NCI-H1092 treated with DMSO at 0.1 percent for 48 hours (cell line): ENCODE measurements at places on chromosomes 11 and 22.
A peak's percentile ranks its signal among the peaks of the same experiment; 100 is the strongest.

GRCh38 chr22:46353483-46354105, 18.1 kb downstream of the TRMU start:
- DNase-seq: no peak

DNA sequence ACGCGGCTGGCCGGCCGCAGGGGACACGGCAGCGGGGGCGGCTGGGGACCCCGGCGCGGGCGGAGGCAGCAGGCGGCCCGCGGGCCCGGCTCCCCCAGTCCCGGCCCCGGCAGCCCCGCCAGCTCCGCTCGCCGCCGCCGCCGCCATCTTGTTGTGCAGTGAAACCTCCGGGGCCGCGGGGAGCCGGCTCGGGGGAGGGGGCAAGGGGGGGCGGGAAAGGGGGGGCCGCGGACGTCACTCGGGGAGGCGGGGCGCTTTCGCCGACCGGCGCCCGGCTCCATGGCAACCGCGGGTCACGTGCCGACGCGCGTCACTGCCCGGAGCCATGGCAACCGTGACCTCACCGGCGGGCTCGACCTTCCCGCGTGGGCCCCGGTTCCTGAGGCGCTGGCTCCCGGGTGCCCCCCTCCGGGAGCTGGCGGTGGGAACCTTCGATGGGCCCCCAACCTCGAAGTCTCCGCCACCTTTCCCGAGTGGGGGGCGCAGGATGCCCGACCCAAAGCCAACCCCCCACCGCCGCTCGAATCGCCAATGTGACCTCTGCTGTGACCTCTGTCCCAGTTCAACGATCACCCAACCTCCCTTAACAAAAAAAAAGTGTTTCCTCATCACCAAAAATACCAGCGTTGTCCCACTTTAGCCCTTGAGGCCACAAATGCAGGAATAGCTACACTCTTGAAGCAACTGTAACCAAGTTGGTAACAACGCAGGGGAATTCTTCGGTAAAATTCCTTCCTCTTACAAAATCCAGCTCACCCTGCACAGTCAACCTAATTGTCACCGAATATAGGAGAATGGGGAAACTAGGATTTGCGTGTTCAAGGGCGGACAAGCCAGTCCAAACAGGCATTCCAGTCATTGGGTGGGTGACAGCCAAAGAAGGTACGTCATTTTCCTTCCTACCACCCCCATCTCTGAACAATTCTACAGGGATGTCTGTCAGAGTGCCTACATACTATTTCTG, at the start of gene SIK3:
TSS of gene SIK3 (minus strand) at position 160 of the 964 bp plus-strand sequence. CDS start at position 147, 13 bp downstream.
- peak; percentile 94 for DNase-seq

DNA sequence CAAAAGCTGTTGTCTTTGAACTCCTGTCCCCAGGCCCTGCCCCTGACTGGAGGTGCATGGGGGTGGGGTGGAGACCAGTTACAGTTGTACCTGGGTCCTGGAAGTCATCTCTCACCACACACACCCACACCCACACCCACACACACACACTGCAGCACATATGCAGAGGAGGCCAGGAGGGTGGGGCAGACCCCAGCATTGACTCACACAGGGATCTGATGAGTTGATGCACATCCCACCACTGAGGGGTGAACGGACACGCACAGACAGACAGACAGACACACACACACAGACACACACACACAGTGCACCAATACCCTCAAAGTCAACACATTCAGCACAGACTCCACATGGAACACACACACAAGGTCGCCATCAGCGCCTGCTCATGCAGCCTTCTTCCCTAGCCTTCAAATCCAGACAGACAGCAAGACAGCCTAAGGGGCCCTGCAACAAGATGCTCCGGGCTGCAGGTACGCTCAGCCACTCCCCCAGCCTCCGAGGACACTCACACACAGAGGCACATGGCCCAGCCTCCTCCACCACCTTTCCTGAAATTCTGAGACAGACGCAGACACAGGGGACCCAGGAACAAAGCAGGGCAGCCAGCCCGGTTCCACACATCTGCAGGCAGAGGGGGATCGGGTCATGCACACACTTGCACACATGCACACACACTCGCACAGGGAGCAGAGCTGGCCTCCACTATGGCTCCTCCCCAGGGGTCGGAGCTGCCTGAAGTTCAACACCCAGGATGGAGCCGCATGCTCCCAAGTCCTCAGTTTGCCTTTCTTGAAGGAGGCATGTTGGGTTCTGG, 26.5 kb downstream of the SYT7 start:
- no peak for DNase-seq

DNA sequence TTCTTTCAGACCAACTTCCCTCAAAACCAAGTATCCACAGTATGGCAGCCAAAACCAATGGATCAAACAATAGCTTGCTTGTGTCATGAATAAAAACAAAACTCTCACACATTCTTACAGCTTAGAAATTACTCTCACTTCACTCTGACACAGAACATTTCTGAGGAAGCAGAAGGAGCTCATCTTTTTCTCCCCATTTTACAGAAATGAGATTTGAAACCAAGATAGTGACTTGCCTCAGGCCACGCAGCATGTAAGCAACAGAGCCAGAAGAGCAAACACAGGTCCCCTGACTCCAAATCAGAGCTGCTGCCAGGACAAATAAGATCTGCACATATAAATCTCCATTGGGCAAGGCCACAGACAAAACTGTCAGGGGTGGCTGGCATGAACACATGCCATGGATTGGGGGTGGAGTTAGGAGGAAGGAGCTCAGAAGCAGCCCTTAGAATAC, 64.8 kb downstream of the RAB30 start:
- DNase-seq: peak; percentile 10

GRCh38 chr22:30238661-30239487, 7.7 kb downstream of the LIF start:
- no peak for DNase-seq

DNA sequence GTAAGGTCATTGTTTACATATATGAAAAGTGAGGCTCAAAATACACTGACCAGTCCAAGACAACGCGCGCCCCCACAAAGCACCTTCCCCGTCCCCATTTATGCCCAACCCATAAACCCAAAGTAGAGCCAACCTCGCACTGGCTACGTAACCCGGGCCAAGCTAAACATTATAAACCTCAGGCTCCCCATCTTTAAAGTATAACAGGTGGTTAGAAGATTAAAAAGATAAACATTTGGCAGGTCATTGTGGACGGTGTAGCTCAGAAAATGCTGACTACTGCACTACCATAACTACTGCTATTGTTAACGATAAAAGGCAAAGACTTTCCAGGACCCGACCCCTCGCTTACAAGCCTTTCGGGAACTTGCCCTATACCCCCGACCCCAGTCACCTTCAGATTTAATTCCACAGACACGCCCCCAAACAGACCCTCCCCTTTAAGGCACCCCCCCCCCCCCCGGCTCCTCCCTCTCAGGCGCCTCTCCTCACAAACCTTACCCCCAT, 470 bp downstream of the NUMA1 start:
- peak; percentile 49 for DNase-seq

DNA sequence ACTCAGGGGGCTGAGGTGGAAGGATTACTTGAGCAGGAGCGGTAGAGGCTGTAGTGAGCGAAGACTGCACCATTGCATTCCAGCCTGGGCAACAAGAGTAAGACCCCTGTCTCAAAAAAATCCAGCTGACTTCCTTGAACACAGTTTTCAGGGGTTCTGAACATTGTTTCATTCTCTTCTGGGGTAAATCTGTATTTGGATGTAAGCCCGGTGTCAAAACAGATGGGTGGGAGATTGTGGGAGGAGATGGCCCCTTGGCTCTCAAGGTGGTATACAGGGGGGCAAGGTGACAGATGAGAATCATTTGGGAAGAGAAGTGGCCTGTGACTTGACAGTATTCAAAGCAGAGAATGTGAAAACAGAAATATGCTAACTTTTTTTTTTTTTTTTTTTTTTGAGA, 4.8 kb downstream of the ESAM start:
- no peak for DNase-seq

DNA sequence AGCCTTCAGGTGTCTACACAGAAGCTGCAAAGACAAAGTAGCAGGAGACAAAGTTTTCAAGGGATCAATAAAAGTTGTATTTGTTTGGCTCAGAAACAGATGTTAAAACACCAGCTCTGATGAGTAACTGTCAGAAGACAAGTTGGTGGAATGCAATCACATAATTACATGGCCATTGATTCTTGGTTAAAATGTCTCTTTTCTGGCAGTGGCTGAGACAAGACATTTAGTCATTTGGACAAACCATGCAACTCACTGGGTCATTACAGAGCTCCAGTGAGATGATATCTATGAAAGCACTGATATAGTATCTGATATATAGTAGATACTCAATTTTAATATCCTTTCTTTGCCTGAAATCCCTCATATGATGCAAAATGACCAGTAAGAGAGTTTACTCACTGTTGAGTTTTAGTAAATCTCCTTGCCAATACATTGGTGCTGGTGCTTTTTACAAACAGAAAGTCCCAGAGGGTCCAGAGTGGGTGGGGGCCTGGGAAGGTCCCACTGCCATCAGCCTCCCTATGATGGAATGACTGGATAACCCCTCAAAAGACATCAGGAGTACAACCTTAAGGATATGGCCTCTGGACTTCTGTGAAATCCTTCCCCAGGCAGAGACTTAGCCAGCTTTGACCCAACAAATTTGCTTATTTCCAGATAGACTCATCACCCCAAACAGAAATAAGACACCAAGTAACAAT, 95.0 kb downstream of the SLC1A2 start:
- no peak for DNase-seq

DNA sequence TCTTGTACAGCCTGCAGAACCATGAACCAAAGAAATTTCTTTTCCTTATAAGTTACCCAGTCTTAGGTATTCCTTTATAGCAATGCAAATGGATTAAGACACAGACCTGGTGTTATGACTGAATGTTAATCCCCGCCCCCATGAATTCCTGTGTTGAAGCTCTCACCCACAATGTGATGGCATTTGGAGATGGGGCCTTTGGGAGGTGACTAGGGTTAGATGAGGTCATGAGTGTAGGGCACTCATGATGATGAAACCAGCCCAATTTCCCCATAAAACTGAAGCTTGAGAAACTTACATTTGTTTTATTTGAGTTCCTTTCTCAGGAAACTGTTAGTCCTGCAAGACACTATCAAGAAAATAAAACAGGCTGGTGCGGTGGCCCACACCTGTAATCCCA, 115.8 kb upstream of the THY1 start:
- no peak for DNase-seq

GRCh38 chr11:127118811-127119210, 118.2 kb upstream of the KIRREL3 start:
- no peak for DNase-seq

DNA sequence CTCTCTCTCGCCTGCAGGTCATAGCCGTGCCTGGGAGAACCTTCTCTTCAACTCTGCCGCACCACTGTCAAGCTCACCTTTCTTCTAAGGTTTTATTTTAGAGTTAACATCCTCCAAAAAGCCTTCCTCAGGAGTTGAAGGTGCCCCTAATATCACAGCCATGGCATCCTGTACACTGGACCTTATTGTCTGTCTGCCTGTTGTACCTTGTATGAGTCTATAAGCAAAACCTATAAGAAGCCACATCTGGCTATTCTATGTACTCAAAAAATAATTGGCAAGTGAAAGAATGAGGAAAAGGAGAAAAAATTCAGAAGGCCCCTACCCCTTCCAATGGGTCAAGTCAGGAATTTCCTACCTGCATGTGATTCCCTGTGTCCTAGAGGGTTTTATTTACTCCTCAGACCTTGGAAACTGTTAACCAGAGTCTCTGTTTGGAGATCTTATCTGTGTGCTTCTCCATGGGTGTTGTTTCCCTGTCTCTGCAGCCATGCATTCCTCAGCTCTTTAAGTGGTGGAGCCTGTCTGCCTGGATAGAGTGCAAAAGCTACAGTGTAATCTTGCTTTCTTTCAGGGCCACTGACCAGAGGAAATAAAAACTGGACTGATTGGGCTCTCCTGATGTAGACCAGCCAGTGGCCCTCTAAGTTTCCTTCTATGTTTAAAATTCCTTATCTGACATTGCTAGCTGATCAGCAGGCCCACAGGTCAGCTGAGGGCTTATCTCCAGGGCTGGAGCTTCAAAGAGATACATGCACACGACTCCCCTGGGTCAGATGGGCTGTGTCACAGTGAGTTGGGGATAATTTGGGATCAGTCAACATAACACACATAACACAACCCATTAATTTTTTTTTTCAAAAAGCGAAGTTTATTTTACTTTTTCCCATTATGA, 37.6 kb upstream of the TMEM135 start:
- DNase-seq: no peak

DNA sequence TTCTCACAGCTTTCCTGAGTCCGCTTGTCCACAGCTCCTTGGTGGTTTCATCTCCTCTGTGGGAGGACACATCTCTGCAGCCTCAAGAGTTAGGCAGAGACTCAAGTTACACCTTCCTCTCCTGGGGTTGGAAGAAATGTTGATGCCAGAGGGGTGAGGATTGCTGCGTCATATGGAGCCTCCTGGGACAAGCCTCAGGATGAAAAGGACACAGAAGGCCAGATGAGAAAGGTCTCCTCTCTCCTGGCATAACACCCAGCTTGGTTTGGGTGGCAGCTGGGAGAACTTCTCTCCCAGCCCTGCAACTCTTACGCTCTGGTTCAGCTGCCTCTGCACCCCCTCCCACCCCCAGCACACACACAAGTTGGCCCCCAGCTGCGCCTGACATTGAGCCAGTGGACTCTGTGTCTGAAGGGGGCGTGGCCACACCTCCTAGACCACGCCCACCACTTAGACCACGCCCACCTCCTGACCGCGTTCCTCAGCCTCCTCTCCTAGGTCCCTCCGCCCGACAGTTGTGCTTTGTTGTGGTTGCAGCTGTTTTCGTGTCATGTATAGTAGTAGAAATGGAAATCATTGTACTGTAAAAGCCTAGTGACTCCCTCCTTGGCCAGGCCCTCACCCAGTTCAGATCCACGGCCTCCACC, 11.7 kb downstream of the RASD2 start:
- DNase-seq: no peak
